ENCODE measurements at places on chromosomes 12 and 14.

DNA sequence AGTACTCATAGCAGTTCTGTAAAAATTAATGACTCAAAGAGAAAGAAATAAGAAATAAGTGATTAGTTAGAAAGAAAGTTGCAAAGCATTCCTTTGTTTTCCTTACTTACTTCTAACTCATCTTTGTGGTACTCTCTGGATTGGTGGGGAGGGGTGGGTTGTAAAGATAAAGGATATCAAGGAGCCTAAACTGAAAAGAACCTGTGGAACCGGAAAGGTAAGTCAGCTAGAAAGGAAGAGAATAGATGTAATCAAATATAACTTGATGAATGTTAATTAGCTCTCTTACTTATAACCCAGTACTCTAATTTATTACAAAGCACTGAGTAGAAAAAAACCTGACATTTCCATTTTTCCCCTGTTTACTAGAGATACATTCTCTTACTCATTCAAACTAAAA, 37.5 kb upstream of the KRR1 start:
- DNase-seq, result no peak

GRCh38 chr14:61520576-61520975, 174.7 kb upstream of the HIF1A start:
- no peak for DNase-seq

DNA sequence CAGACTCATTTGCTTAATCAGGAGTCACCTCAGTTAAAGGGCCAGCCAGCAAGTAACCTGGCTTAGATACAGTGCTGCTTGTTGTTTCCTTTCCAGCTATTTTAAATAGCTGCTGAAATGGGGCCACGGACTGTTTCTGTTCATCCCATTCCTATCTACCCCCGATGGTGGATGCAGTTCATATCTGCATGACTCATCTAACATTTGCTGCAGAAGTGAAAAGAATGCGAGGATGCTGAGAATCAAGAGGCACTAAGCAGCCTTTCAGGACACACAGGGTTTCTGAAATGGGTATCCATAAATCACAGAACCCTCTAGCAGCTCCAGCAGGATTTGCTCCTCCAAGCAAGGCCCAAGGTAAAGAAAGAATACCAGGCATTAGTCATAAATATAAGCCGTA, 60.2 kb upstream of the RTRAF start:
- no peak for DNase-seq

GRCh38 chr12:124437121-124437520, 130.3 kb downstream of the NCOR2 start:
- DNase-seq, result no peak

GRCh38 chr14:103101257-103101962, 6.9 kb downstream of the EXOC3L4 start:
- no peak for DNase-seq

- DNase-seq, result no peak
These were observed 659.6 kb downstream of the TMTC2 start for GRCh38 chr12:83346333-83346732.

DNA sequence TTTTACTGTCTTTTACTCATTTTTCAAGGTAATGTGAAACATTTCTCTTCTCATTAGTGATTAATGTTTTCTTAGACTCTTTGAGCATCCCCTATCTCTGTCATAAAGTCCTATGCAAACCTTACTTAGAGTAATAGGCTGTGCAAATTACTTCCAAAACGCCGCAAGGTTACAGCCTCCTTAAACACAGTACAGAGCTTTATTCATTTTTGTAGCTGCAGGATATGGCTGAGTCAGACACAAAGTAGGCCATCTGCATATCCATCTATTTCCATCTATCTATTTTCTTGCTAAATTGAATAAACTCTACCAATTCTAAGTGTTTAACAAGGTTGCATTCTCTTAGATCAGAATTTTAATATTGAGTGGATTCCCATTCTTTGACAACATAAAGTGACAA, 335.6 kb upstream of the SLC16A7 start:
- no peak for DNase-seq

DNA sequence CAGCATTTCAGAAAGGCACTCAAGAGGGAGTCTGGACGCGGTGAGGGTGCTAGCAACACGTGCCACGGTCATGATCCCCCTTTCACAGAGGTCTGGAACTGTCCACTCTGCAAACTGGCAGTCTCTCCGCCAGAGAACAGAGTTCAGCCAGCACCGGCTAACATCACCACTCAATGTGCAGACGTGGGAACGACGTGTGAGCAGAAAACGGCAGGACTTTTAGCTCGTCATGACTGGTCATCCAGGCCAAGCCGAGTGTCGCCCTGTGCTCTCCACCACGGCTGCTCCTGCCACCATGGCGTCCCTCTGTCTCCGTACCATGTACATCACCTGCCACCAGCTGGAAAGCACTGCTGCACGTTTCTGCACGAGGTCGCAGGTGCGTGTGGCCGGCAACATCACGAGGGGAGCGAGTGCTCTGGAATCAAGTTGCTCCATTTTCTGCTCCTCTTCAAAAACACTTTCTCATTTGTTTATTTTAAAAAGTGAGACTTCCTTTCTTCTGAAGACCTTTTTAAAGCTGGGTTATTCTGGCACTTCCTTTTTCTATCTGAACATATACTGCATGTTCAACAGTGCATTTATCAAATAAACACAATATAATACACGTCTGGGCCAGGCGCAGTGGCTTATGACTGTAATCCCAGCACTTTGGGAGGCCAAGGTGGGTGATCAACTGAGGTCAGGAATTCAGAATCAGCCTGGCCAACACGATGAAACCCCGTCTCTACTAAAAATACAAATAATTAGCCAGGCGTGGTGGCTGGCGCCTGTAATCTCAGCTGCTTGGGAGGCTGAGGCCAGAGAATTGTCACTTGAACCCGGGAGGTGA, 28.0 kb downstream of the SLC15A4 start:
- no peak for DNase-seq

DNA sequence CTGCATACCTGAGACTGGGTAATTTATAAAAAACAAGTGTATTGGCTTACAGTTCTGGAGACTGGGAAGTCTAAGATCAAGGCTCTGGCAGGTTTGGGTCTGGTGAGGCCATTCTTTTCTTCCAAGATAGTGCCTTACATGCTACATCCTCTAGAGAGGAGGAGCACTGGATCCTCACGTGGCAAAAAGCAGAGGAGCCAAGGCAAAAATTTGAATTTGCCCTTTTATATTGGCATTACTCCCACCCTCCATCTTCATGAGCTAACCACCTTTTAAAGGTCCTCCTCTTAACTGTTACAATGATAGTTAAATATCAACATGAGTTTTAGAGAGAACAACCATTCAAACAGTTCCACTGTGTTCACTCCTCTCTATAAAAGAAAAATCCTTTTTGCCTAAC, 286.3 kb upstream of the SEL1L start:
- no peak for DNase-seq

- no peak for DNase-seq
These were observed 109.0 kb downstream of the APAF1 start for GRCh38 chr12:98754095-98754494.

GRCh38 chr12:49403971-49404450, 36.7 kb downstream of the SPATS2 start:
- DNase-seq, result no peak

GRCh38 chr12:4223273-4223845, 50.2 kb upstream of the CCND2 start:
- DNase-seq, result no peak

DNA sequence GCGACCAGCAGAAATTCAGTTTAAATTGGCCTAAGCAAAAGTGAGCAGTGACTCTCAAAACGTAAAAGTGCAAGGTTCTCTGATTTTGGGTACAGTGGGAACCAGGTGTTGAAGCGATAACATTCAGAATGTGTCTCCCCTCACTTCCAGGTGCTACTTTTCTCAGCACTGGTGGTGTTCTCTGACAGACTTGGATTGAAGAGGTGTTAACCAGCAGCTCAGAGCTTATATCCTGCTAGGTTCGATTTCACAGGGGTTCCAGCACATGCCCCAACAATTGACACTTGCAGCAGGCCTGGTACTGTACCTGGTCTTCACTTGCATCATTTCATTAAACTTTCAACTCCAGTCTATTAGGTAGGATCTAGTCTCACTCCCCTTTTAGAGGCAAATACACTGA, 680.2 kb downstream of the VRK1 start:
- DNase-seq, result no peak
